ENCODE measurements at places on chromosomes 3 and 15.

GRCh38 chr3:90032980-90033641, 925.7 kb downstream of the EPHA3 start:
- no peak overlapping the region for H3K4me3 ChIP-seq
- H3K36me3 ChIP-seq = no peaks in the 10 kb centered on the region
- no peak for DNase-seq
- no peaks in the 10 kb centered on the region for H3K4me1 ChIP-seq
- H3K27me3 ChIP-seq = no peaks in the 10 kb centered on the region

DNA sequence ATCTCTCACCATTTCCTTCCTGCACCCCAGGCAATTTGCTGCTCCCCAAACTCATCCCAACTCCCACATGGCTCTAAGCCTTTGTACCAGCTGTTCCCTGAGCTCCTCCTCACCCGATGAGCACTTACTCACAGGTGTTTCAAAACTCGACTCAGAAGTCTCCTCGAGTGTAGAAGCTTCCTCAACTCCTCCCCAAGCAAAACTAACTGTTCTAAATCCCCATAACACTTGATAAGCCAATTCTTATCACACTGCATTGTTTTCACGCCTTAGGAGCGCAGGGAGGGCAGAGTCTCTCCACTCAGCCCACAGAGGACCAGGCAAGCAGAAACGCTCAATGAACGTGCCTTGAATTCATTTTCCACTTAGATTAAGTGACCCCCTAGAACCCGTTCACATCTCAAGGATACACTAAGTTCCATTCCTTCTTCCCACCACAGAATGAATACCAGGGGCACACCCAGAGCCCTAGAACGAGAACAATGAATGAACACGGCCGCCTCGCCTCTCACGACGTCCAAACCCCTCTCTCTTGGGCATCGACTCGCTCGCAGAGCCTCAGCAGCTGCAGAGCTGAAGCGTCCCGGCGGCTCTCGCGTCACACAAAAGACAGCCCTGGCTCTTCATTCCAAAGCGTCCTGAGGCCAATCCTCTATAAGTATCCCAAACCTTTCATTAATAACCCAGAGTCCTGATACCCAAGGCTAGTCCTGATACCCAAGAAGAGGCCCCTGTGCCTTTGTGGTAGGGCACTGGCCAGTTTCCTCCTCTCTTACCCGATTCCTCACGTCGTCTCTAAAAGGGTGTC, 1.1 kb downstream of the RAF1 start:
- peak; percentile 54 for DNase-seq
- no peaks in the 10 kb centered on the region for H3K36me3 ChIP-seq
- H3K4me3 ChIP-seq = peak overlapping the region; percentile 96
- peaks cover 13% of the 10 kb centered on the region for H3K4me1 ChIP-seq
- H3K27ac ChIP-seq = peak overlapping the region; percentile 99

GRCh38 chr3:183270344-183270743, 17.3 kb downstream of the B3GNT5 start:
- no peaks in the 10 kb centered on the region for H3K27me3 ChIP-seq
- no peak overlapping the region for H3K4me3 ChIP-seq
- no peak for DNase-seq
- H3K4me1 ChIP-seq = peaks cover 2% of the 10 kb centered on the region
- H3K36me3 ChIP-seq = no peaks in the 10 kb centered on the region

- DNase-seq = no peak
- H3K36me3 ChIP-seq = no peaks in the 10 kb centered on the region
- no peak overlapping the region for H3K27ac ChIP-seq
- no peaks in the 10 kb centered on the region for H3K4me1 ChIP-seq
These were observed 30.2 kb downstream of the OCA2 start for GRCh38 chr15:28068930-28069329.

DNA sequence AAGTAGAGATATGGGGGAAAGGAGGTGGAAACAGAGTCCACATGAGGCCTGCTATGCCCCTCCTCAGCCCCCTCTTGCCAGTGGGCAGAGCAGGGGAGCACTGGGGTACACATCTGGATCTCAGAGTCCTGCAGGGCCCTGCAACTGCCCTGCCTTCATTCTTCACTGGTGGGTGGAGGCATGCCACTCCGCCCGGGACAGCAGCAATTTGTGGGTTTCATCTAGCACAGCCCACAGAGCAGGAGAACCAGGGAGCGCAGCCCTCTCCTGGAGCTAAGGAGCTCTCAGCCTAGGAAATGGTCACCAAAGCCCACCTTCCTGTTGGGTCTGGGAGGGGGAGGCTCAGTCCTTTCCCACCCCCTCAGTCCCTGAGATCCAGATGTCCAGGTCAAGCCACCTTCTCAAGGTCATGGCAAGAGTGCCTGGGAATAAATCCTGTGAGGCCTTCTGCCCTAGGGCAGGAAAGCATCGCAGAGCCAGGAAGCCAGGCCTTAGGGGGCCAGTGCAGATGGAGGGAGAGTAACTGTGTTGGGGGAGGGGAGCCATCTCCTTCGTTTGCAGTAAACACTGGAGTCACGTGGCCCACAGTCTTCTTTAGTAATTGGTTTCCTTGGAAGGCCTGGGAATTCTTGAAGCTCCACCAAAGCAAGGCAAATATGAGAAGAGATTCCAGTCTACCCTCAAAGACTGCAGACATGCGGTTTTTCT, 31.0 kb downstream of the ANP32A start:
- DNase-seq = no peak
- peak overlapping the region; percentile 5 for H3K27ac ChIP-seq
- H3K4me3 ChIP-seq = no peak overlapping the region
- no peaks in the 10 kb centered on the region for H3K27me3 ChIP-seq
- H3K36me3 ChIP-seq = no peaks in the 10 kb centered on the region

DNA sequence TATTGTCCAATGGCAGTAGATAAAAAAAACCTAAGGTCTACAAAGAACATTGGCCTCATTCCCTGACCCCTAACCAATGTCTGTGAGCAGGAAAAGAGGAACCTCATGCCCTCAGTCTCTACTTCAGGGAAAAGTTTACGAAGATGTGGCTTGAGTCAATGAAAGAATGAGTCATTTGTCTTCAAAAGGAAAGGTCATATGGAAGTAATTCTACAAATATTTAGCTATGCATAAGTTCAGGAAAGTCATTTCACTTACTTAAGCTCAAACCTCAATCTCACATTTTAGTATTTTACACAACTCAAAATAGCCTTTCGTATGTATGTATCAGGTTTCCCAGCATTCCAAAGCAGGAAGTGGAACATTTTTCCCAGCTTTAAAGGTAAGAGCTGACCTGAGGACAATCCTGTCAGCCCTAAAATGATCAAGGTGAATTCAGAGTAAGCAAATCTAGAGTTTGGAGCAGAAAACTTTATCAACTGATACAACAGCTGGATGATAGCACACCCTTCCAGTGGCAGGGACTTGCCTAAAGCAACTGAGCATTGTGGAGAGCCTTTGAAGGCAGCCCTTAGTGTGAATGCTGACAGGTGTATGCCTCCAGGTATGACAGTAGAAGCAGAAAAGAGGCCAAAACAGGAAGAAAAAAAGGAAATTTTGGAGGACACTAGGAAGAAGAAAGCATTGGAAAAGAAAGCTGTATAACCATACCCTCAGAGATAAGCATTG, 53.9 kb upstream of the ACKR4 start:
- H3K27me3 ChIP-seq = no peaks in the 10 kb centered on the region
- no peaks in the 10 kb centered on the region for H3K36me3 ChIP-seq
- no peak for DNase-seq
- H3K27ac ChIP-seq = no peak overlapping the region

DNA sequence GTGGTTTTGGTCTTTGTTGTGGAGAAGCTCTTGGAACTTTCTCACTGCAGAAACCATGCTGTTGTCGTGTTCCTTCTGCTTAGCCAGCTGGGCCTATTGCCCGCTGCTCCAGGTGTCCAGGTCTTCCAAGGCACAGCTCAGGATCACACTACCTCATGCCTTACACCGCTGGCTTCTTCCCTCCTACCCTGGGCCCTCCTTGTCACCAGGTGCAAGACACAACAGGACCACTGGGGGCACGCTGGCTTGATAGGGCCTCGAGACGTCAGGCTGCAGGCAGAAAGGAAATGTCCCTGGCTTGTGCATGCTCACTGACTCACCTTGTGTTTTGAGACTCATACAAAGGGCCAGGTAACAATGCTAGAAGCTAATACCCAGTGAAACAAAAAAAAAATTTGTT, 32.3 kb downstream of the PAQR9 start:
- H3K27me3 ChIP-seq = no peaks in the 10 kb centered on the region
- H3K36me3 ChIP-seq = no peaks in the 10 kb centered on the region

DNA sequence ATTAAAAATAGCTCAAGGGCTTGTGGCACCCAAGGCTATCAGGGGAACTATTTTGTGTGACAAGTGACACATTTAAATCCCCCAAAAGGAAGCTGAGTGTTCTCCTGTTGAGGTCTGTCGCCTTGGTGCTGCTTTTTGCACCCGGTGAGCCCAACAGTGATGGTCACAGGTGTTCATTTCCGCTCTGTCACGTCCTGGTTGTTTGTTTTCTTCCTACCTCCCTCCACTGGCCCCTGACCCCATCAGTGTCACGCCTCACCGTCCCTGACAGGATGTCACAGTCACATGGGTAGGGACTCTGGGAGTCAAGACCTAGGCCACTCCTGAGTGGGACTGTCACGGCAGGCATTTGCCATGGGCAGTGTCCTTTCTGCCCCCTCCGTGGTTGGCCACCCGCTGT, 11.2 kb downstream of the SLCO3A1 start:
- no peaks in the 10 kb centered on the region for H3K27me3 ChIP-seq
- no peaks in the 10 kb centered on the region for H3K36me3 ChIP-seq
- H3K4me1 ChIP-seq = peaks cover 15% of the 10 kb centered on the region
- no peak for DNase-seq
- peak overlapping the region; percentile 66 for H3K27ac ChIP-seq

GRCh38 chr3:171543759-171544300, 83.6 kb upstream of the TNIK start:
- no peak overlapping the region for H3K4me3 ChIP-seq
- no peaks in the 10 kb centered on the region for H3K4me1 ChIP-seq
- no peak overlapping the region for H3K27ac ChIP-seq
- H3K27me3 ChIP-seq = no peaks in the 10 kb centered on the region
- no peak for DNase-seq
- H3K36me3 ChIP-seq = no peaks in the 10 kb centered on the region

DNA sequence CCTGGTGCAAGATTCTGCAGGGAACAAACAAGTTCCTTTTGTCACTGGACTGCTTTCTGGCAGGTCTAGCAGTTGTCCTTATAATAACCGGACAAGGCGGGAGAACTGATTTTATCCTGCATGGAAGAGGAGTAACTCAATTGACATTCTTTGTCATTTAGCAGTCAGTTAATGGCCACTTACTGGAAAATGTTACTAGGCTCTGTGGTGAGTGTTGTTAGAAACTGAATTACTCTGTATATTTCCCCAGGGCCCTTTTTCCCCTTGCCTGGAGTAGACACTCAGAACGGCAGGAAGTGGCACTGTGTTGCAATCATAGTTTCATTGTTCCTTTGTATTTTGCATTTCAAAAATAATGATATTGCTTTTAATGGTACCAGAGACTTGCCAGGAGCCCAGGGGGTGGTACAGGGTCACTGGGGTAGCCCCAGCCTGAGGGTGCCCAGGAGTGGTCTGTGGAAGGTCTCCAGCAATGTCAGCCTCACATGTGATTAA, 318.6 kb upstream of the LRRFIP2 start:
- H3K4me3 ChIP-seq = no peak overlapping the region
- DNase-seq = no peak
- no peaks in the 10 kb centered on the region for H3K27me3 ChIP-seq
- H3K36me3 ChIP-seq = no peaks in the 10 kb centered on the region
- H3K4me1 ChIP-seq = no peaks in the 10 kb centered on the region

DNA sequence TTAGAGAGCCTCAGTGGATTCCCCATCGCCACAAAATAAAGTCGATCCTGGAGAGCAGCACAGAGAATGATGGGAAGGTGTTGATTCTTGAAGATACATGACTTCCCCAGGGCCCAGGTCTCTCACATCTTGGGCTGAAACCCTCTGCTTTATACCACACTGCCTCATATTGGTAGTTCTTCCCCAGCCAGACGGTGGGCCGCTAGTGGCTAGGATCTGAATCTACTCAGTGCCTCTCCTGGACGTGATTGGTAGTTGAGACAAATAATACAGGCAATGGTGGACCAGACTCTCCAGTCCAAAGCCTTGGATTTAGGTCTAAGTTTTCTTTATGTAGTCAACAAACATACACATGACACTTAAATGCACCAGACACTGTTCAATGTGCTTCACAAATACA, 49.7 kb downstream of the RAB11A start:
- H3K27ac ChIP-seq = no peak overlapping the region
- H3K4me3 ChIP-seq = no peak overlapping the region
- no peaks in the 10 kb centered on the region for H3K36me3 ChIP-seq
- no peak for DNase-seq
- H3K27me3 ChIP-seq = no peaks in the 10 kb centered on the region

DNA sequence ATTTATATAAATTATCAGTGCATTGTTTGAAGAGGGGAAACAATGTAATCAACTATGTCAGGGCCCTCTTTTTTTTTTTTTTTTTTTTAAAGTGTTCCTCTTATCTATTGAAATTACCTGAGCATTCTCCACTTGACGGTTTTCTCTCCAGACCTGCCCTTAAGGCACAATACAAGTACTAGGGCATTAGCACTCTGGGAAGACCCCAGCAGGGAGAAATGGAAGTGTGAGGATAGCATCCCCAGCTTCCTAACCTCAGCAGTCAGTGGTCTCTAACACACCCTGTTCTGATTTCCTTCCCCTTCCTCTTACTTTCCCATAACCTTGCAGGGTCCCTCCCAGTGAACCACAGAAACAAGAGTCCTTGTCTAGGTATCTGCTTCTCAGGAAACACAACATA, 458.3 kb upstream of the ARL6 start:
- no peaks in the 10 kb centered on the region for H3K4me1 ChIP-seq
- H3K27me3 ChIP-seq = no peaks in the 10 kb centered on the region
- no peaks in the 10 kb centered on the region for H3K36me3 ChIP-seq
- DNase-seq = no peak
- H3K27ac ChIP-seq = no peak overlapping the region

DNA sequence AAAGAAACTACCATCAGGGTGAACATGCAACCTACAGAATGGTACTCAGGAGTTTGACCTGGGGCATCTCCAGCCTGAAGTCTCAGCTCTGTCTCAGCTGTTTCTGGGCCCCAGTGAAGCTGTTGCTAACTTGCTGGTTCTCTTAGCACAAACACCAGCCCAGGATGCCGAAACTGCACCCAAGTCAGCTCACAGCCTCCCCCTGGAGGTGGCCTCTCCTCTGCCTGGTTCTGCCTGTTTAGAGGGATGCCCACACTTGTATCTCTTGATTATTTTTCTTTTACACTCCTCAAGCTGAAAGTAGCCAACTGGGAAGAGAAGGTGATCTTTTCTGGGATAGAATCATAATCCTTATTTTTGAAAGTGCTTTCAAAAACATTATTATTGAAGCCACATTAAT, 289.0 kb upstream of the RASGRP1 start:
- no peak for DNase-seq
- H3K27ac ChIP-seq = no peak overlapping the region
- no peaks in the 10 kb centered on the region for H3K27me3 ChIP-seq
- H3K36me3 ChIP-seq = no peaks in the 10 kb centered on the region
- H3K4me3 ChIP-seq = no peak overlapping the region

DNA sequence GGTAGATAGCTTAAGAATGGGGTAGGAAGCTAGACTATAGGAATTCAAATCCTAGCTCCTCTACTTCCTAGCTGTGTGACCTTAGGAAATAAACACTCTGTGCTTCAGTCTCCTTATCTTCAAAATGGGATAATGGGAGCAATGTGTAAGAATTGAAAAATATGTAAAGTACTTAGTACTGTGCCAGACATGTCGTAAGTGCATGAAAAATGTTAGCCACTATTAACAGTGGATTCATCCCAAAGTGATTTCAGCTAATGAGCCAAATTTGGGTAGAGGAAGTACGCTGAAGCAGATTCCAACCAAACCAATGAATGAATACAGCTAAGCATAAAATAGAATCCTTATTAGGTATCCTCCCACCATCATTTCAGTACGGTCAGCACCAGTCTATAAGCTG, 192.1 kb downstream of the RORA start:
- H3K27me3 ChIP-seq = no peaks in the 10 kb centered on the region
- H3K27ac ChIP-seq = no peak overlapping the region
- peaks cover 15% of the 10 kb centered on the region for H3K4me1 ChIP-seq
- DNase-seq = no peak
- no peak overlapping the region for H3K4me3 ChIP-seq

All from ovary (tissue), 10 donors.